ENCODE measurements at places on chromosomes 13 and 19. TPM values are rescaled to one million over a fixed set of nuclear protein-coding genes. Genes with fewer than 3 reads are reported as not detected.

The MRI1 gene
- total RNA-seq, result 58.0 TPM

The CACNG6 gene
- total RNA-seq, result 1.0 TPM

The PPM1N gene
- total RNA-seq, result 1.5 TPM

The TMIGD2 gene
- not detected for total RNA-seq

The MCEMP1 gene
- not detected for total RNA-seq

The KCTD4 gene
- not detected for total RNA-seq

The BEST2 gene
- not detected for total RNA-seq

The GPR12 gene
- total RNA-seq, result not detected

The SGCG gene
- total RNA-seq, result not detected

The ZNF813 gene
- 3.6 TPM for total RNA-seq

The CLEC17A gene
- total RNA-seq, result not detected

The PLIN5 gene
- 0.14 TPM for total RNA-seq

The SLC25A30 gene
- 32.7 TPM for total RNA-seq

The SMG9 gene
- 15.7 TPM for total RNA-seq

The ZNF552 gene
- 8.0 TPM for total RNA-seq

The ZNF587B gene
- 23.7 TPM for total RNA-seq

The MYO1F gene
- 0.36 TPM for total RNA-seq

The TNFAIP8L1 gene
- 22.7 TPM for total RNA-seq

The CEACAM7 gene
- total RNA-seq, result not detected

The ZNF302 gene
- 22.1 TPM for total RNA-seq

The COL5A3 gene
- total RNA-seq, result under 0.01 TPM

The TMEM190 gene
- total RNA-seq, result not detected

The SOX1 gene
- not detected for total RNA-seq

The MED25 gene
- 26.1 TPM for total RNA-seq

Measured in thoracic aorta endothelial cell (primary cell).